ENCODE measurements at places on chromosomes 2 and 18.

GRCh38 chr2:73339201-73339600 lies 45.9 kb upstream of the EGR4 start:
- no peak for DNase-seq

DNA sequence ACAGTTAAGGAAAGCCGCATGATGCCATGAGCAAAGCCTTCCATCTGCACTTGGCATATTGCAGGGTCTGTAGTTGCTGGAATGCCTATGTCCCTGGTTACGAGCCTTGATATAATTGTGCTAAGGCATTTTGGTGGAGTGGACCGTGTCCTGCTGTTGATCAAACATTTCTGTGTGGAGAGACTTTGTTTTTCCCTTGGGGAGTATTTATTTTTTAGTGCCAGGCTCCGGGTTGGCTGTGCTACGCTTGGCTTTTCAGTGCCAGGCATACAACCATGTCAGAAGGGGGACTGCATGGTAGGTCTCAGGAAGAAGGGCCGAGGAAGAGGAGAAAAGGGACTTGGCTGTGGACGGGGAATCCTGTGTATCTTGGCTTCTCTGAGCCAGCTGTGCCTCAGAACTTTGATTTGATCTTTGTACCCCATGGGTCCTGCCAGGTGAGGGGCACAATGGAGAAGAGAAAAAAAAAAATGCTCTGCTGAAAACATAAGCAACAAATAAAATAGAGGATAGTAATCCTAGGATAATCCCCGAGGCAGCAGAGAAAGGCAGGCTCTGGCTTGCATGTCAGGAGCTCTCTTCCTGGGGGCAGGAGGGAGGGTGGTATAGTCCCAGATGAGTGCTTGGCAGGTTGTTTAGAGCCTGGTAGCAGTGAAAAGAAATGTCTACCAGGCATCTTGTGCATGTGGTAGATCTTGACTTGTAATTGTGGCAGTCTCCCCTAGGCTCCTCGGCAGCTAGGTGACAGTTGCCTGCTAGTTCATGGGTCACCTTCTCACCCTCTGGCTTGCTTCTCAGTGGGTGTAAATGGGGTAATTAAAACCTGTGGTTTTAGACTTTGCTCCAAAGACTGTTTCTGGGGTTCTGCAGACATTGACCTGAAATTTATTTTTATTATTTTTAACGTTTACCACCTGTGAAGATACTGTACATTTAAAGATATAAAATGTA lies 233.0 kb downstream of the NEDD4L start:
- DNase-seq = no peak

DNA sequence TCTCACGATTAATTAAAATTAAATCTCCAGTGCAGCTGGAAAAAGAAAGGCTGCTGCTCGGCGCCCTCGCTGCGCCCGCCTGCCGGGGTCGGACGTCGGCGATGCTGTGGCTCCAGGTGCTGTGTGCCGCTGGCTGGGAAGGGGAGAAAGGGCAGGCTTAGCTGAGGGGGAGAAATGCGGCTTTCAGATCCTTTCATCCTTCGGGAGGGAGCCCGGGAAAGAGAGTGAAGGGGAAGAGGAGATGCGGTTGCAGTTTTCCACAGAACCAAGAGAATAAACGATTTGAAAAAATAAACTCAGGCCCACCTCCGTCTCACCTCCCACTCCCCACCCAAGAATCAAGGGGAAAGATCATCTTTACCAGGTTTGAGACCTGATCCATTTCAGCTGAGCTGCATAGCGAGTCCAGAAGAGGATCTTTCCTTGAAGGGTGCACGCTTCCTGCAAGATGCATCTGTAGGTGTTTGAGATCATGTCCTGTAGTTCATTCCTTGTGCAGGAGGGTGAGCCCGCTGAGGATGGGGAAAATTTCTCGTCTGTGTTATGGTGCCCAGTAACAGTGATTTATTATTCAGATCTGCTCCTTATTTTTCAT lies 495 bp downstream of the TMEM169 start:
- no peak for DNase-seq

DNA sequence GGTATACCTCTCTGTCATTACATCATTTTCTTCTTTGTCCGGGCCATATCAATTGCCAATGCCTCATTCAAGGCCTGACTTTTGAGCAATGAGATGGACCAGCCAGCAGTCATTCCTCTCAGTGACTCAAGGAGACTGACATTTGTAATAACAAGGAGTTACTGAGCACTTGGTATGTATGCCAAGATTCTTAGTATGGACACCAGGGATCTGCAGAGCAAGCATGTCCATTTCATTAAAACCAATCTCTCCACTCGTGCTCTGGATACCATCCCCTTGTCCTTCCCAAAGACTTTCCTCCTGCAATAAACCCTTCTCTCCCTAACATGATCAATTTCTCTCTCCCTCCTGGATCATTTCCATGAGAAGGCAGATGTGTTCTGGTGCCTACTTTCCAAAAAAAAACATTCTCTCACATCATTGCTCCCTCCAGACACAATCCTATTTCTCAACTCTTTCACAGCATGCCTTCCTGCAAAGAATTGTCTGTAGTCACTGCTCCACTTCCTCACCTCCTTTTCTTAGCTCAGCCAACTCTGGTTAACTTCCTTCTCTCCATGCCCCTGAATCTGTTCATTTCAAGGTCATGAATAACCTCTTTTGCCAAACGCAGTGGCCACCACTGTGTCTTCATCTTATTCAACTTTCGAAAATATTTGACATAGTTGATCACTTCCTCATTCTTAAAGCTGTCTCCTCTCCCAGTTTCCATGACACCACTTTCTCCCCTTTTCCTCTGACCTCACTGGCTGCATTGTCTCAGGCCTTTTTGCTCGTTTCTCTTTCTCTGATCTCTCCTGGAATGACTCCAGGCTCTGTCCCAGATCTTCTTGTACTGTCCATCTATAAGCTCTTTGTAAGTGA lies 102.8 kb upstream of the CYP1B1 start:
- DNase-seq = no peak

DNA sequence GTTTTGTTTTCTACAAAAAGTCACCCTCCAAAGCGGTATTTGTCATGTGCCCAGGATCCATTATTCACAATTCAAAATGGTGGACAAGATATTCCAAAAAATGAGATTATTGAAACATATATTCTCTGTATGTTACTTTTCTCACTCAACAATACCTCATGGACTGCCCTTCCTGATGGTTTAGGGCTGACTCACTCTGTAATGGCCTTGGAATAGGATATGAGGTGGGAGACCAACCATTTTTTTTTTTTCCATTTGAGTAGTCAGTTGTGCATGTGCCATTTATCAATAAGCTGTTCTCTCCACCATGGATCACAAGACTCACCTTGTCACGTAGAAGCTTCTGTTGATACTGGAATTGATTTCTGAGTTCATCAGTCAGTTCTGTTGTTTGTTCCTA lies 64.5 kb downstream of the LYPD6 start:
- no peak for DNase-seq

DNA sequence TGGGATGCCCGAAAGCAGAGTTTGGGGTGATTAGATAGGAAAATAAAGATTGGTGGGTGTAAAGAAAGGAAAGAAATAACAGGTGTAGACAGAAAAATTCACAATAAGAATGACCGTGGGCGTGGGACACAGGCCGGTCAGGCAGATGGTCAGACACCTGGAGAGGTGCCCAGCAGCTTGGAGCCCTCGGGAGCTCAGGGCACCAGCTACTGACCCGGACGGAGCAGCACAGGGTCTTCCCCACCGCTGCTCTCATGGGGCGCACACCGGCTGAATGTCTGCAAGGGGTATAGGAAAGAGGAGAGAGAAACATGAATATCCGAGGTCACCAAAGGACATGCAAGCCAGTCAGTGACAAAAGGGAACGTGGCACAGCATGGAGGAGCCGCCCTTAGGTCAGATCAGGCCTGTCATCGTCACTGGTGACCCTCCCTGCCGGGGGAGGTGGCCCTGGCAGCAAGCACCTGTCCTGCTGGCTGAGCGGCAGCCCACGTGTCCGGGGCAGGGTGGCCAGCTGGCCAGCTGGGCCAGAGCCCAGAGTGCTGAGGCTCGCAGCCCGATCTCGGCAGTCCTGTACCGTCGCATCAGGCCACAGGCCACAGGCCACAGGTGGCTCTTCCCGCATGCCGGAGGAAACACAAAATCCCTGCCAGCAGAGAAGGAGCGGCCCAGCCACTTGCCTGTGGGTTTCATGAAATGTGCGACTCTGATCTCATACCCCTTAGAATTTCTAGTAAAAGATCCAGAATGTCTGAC lies 112.0 kb upstream of the NDUFV2 start:
- DNase-seq = no peak

DNA sequence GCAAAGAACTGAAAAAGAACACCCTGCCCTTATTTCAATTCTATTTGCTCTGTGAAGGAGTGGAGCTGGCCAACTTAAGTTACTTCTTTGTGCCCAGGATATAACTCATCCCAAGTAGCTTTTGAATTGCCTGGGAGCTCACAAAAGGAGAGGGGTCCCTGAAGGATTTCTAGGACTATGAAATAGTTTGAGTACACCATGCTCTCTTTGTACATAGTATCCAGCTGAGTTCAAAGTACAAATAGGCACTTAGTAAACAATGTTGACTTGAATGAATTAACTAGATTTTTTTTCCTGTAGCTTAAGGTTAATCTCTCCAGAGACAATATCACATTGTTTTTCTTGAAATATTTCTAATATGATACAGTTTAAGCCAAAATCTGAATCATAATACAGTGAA lies 47.7 kb downstream of the ZC3H15 start:
- DNase-seq = no peak

GRCh38 chr2:226794196-226794661 lies 5.4 kb downstream of the IRS1 start:
- no peak for DNase-seq

GRCh38 chr2:30492619-30493018 lies 45.6 kb downstream of the LCLAT1 start:
- no peak for DNase-seq

- no peak for DNase-seq
Observed at GRCh38 chr2:239196474-239197021, 204.3 kb downstream of the HDAC4 start.

- DNase-seq = no peak
Observed at GRCh38 chr2:135728064-135728743, 13.5 kb upstream of the UBXN4 start.

DNA sequence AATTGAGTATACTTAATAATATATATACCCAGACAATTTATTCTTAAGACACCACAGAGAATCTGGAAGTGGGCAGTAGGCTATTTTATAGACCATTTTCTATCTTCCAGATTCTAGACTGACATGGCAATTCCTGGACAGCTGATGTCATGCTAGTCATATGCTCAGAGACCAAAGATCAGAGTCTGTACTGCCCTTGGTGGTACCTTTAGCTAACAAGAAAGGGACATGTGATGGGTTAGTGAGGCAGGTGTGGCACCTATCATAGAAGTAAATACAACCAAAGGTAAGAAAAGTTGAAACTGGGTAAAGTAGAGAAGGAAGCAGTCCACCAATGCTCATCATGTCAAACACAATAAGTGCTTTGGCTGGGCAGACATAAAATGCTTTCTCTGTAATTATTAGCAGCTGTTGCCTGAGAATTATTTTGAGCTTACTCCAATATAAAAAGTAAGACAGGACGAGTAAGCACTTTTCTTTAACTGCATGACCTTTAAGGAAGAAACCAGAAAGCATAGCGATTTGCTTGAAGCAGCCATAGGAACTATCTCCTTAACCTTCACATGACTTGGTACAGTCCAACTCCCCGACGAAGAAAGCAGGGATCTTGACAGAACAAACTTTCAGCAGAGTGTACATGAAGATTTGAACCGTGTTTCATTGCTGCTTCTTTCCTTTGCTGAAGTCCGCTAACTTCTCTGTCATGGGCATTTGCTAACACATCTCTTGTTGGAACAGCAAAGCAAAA lies 47.1 kb downstream of the SLC40A1 start:
- no peak for DNase-seq

GRCh38 chr18:75290737-75291358 lies 80.3 kb downstream of the TSHZ1 start:
- no peak for DNase-seq

- no peak for DNase-seq
Observed at GRCh38 chr2:8546612-8547283, 135.1 kb upstream of the ID2 start.

DNA sequence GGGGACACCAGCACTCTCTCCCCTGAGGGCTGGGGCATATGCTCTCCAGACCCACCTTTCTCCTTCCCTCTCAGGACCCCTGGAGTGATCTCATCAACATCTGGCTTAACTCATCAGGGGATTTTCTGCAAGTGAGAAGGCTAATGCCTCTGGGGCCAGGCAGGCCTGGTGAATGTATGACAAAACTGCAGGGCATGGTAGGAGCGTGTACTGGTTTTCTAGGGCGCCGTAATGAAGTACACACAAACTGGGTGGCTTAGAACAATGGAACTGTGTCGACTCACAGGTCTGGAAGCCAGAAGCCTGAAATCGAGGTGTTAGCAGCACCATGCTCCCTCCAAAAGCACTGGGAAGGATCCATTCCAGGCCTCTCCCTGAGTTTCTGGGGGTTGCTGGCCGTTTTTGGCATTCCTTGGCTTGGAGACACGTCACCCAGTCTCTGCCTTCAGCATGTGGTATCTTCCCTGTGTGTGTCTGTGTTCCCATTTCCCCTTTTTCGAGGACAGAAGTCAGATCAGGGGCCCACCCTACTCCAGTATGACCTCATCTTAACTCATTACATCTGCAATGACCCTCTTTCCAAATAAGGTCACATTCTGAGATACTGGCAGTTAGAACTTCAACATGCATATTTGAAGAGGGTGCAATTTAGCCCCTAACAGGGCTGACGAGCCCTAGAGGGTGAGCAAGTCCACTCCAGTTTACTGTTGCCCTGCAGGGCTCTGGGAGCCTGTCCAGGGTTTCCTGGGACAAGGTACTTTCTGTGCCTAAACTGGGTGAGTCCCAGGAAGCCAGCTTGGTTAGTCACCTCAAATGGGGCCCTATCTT lies 45.5 kb upstream of the CAB39 start:
- no peak for DNase-seq

DNA sequence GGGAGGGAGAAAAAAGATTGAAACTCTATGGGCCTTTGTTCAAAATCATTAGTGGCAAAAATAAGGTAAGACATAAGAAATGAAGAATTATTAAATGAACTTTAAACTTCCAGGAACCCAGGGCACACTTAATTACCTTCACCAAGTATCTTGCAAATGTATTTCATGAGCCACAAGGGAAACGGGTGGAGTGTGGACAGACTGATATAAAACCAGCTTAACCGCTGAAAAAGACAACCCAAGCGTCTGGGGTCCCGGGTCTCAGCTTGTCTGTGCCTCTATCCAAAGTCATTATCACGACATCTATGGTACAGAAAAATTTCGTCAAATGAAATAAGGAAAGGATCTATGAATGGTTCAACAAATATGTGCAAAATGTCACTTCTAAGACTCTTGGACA lies 13.9 kb upstream of the MBOAT2 start:
- no peak for DNase-seq

DNA sequence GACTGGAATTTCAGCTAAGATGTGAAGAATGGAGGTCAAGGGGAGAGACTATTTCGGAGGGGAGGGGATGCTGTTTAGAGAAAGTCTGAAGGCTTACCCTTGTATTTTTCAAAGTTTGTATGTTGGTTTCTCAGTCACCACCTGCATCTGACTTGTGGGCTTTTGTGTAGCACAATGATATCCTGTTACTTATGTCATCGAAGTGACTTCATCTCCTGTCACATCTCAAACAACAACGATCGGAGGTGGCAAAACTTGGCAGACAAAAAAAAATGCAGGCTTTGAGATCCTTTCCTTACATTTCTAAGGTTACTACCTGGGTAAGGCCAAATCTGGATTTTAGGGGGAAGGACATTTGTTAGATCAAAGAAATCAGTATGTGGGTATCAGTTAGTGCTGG lies 11.7 kb upstream of the CXCR4 start:
- no peak for DNase-seq

GRCh38 chr2:86054535-86055082 lies 51.1 kb downstream of the POLR1A start:
- DNase-seq = no peak

All from tibial nerve (tissue), 4 donors.